Fibroblast of pulmonary artery (primary cell): ENCODE measurements at places on chromosomes 7 and 10.
A peak's percentile ranks its signal among the peaks of the same experiment; 100 is the strongest.

GRCh38 chr7:7673240-7673550, 32.6 kb downstream of the UMAD1 start:
- DNase-seq: no peak

GRCh38 chr7:95066737-95067530, 159.5 kb downstream of the PPP1R9A start:
- peak; percentile 69 for DNase-seq

GRCh38 chr10:102752266-102752930, 8.7 kb downstream of the WBP1L start:
- DNase-seq: peak; percentile 78

GRCh38 chr10:59553162-59553900, 156.3 kb downstream of the SLC16A9 start:
- no peak for DNase-seq

GRCh38 chr7:106031300-106032035, 68.4 kb downstream of the CDHR3 start:
- peak; percentile 35 for DNase-seq

- DNase-seq: no peak
Observed at GRCh38 chr7:34385384-34385783, 272.6 kb upstream of the NPSR1 start.
